ENCODE measurements at places on chromosomes 6 and 20.

GRCh38 chr6:149389509-149390297 lies 10.4 kb upstream of the SUMO4 start:
- no peak for DNase-seq

DNA sequence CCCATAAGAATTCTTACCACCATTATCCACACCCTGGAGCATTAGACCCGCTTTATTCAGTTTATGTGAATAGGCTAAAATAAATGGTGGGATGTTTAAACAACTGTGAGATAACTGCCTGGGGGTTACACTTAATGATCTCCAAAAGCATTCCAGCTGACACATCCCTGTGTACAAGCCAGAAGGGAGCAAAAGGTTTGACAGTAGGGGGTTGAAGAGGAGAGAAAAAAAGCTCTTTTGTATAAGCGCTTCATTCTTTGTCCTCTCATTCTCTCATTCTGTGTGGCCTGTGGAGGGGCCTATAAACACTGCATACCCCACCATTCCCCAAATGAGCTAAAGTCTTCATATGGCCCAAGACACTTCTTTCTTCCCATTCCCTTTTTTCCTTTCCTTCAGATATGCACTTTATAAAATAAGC lies 30.8 kb upstream of the COL21A1 start:
- DNase-seq: no peak

- no peak for DNase-seq
Observed at GRCh38 chr6:135270676-135271536, 89.8 kb downstream of the MYB start.

- no peak for DNase-seq
Observed at GRCh38 chr6:4935486-4935885, 68.4 kb downstream of the RPP40 start.

GRCh38 chr6:1453024-1453423 lies 63.6 kb downstream of the FOXF2 start:
- DNase-seq: no peak

- no peak for DNase-seq
Observed at GRCh38 chr6:53866226-53866625, 71.4 kb downstream of the LRRC1 start.

- DNase-seq: no peak
Observed at GRCh38 chr6:163965426-163966348, 551.2 kb downstream of the QKI start.

GRCh38 chr6:163132050-163132750 lies 282.3 kb upstream of the QKI start:
- no peak for DNase-seq
